ENCODE measurements at places on chromosomes 2 and 18.

DNA sequence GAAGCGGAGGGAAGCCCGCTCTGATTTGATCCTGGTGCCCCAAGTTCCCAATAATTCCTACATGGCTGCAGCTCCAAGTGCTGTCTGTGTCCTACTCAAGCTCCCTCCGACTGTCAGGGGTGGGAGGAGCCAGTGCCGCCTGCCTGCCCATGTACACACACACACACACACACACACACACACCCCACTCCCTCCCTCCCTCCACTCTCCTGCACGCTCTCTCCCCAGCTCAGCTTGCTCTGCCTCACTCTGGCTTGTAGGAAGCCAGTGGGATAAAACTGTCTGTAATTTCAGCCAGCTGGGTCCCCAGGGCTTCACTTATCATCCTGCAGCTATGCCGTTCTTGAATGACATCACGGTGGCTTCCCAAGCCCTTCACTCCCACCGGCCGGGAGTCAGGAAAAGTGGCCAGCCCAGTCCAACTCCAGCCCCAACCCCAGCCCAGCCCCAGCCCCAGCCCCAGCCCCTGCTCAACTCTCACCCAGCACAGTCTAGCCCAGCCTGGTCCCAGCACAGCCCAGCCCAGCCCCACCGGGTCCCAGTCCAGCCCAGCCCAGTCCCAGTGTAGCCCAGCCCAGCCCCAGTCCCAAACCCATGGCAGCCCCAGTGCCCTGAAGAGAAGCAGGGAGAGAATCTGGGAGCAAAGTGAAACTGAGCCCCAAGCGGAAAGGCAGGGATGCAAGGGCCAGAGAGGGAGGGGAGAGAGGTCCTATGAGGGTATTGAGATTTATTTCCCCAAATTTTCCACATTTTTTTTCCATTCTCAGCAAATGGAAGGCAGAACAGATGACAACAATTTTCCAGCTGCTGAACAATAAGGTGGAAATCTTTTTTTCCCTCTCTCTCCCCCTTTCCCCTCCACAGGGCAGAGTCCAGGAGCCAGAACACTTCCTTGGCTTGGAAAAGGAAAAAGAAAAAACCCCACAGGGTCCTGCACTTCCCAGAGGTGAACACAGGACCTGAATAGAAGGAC is 144.0 kb downstream of the TNS1 start:
- no peak for DNase-seq

- no peak for DNase-seq
These were observed 488.8 kb upstream of the RAB6C start for GRCh38 chr2:129490641-129491040.

DNA sequence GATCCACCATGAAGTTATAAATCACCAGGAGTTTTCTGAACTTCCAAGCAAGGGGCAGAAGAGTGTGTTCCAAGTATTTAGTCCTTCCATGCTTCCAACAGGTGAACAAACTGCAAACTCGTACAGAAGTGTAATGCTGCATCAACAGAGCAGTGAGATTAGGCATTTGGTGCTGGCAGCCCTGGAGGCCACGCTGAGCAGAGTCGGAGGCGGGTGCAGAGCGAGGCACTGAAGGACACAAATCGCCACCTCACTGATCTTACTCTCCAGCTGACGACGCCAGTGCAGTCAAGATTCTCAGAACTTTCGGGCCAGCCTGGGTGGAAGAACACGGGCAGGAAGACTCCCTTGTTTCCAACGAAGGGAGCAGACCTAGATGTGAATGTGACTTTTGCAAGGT is 39.2 kb downstream of the SERPINE2 start:
- no peak for DNase-seq

GRCh38 chr2:184078496-184078895 is 519.8 kb upstream of the ZNF804A start:
- DNase-seq, result no peak

DNA sequence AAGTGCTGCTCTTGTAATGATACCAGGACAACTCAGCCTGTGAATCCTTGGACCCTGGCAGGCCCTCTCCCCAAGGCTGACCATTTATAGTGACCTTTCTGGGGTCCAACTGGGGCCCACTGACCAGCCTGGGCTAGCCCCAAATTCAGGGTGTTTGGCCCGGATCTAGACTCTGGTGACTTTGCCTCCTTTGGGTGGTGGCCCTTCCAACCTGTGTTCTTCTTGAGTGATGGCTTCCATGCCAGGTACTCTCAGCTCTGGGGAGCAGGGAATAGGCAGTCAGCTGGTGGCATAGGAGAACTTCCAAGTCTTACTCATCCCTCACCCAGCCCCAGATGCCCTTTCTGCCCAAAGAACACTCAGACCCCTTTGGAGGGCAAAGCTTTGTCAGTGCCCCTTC is 10.3 kb downstream of the MYO7B start:
- DNase-seq, result no peak

DNA sequence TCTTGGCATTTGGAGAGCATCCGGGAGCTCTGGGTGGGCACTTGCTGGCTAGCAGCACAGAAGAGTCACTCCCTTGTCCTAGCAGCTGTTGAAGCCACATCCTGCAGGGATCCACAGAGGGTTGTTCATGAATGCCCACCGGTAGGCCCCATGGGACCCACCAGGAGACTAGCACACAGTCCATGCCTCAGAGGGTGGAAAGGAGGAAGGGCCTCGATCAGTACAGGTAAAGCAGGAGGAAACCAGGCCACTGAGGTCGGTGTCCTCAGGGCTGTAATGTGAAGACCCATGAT is 205.8 kb downstream of the SEPTIN10 start:
- no peak for DNase-seq

DNA sequence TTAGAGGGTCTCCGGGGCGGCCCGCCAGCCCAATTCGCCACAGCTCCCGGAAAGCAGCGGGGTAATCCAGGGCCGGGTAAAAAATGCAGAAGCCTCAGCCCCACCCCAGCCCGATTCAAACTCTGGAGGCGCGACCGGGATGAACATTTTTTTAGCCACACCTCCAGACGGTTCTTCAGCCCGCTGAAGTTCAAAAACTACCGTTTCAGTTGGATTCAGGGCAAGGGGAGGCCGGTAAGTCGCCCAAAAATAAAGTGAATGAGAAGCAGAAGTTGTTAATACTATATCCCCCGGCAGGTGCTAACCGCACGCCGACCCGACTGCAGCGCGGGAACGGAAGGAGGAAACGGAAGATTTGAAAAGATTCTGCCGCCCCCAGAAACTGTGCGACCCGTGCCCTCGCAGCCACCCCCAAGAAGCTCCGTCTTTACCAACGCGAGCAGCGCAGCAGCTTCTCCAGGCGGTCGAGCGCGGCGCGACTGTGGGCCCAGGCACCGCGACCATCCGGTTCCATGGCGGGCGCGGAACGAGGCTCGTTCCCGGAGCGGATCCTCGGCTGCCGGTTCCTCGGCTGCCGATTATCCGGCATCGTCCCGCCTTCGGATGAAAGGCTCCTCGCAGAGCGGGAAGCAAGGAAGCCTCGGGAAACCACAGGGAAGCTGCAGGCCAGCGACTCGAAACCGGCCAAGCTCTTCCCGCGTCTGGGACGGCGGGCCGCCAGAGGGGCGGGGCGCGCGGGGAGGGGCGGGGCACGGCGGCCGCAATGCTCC is at the start of gene BARD1:
BARD1 (minus strand) TSS at position 703 of the 770 bp plus-strand sequence; CDS start at position 589, 114 bp downstream.
- peak; percentile 67 for DNase-seq

DNA sequence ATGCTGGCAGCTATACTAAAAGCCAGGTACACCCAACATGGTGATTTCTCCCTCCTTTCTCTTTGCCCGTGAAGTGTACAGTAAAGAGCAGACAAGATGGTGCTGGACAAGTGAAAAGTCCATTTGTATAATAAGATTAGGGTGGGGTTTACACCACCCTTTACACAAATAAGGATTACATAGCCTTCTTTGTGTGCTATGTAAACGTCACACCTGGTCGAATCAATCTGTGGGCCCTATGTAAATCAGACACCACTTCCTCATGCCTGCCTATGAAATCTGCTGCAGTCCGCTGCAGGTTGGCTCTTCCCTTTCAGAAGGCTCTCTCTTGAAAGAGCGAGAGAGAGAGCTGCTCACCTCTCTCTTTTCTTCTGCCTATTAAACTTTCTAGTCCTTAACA is 1054.3 kb upstream of the SLC39A10 start:
- DNase-seq, result no peak

DNA sequence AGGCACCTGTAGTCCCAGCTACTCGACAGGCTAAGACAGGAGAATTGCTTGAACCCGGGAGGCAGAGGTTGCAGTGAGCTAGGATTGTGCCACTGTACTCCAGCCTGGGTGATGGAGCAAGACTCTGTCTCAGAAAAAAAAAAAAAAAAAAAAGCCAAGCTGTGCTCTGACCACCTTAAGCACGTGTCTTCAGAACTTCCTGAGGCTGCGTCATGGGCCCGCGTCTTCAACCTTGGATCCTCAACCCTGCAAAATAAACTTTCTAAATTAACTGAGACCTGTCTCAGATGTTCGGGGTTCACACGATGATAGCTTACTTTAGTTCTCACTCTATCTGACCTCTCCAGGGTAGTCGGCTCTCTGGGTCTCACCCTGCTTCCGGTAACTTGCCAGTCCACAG is 65.8 kb upstream of the CABLES1 start:
- peak; percentile 28 for DNase-seq

DNA sequence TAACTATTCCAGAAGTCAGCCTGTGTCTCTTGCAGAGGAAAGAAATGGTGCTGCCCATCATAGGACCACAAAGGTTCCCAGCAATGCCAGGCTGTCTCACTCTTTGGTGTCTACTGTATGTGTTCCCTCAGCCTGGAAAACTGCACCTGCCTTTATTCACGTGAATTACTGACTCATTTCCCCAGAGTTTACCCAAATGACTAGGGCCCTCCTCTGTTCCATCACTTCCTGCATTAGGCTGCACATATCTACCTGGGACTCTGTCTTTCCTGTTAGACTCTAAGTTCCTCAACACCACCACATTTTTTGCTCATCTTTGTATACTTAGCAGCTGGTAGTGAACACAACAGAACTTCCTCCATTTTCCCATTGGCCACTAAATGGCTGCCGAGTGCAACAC is 188.3 kb downstream of the FHOD3 start:
- no peak for DNase-seq

DNA sequence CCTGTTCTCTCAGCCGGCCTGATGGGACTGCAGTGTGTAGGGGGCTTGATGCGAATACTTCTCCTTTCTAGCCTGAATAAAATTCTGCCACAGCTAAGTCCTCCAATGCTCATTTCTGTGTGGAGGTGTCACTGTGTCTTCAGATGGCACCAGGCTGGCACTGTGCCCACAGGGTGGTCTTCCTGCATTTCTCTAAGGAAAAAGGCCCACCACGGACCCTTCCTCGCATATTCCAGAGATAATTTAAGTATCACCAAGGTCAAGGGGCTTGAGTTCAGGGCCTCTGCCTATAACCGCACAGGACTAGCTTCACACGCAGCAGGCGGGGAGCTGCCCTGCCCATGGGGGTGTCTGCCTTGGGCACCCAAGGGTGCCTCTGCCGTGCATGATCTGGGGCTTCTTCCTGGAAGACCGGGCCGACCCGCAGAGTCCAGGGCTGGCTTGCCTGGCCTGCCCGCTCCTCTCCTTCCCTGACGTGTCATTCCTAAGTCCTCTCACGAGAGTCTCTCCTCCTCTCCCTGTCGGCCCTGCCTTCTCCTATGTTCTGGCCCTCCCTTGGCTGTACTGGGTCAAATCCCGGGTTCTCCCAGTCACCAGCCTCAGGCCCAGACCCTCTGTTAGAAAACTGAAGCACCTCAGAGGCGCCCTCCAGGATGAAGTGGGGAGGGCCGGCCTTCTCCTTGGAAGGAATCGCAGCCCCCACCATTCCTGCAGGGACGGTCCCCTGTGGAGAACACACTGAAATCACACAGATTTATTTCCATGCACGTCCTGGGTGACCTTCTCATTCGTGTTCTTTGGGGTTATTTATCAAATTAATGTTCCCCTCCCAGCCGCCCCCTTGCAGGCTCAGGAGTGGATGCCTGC is 48.9 kb upstream of the PXDN start:
- DNase-seq, result no peak

DNA sequence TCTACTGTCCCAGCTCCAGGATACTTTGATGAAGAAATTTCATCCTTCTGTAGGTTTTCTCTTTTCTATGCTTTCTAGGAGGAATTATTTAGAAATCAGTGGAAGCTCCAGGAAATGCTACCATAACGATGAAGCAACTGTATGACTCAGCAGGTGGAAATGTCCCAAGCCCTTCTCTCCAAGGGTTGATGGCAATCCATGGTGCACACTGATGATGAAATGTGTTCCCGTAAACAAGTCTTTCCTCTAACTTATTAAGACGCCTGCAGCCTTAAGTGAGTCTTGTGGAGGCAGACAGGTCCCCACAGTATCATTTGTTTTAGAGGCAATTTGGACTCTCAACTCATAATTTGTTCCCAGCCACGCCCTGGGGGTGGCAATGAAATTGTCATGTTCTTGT is 777.6 kb upstream of the SOX11 start:
- DNase-seq, result no peak

Data from naive thymus-derived CD8-positive, alpha-beta T cell (primary cell).